GM12865 (cell line): ENCODE measurements at places on chromosomes 7 and 10.

DNA sequence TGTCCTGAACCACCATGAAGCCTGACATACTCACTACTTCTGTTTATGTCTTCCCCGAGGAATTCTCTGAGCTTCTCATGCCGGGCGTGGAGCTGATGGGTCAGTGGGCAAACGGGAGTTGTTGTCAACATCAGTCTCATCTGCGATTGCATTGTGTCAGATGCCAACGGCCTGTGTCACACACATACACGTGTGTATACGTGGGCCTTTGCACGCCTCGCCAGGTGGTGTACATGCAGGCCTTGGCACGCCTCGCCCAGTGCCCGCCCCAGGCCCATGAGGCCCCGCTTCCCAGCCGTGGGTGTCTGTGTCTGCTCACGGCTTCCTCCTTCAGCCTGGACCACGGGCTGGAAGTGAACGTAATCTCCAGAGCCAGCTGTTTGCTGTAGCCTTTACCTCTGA lies 7.5 kb upstream of the CSGALNACT2 start:
- no peak for DNase-seq

GRCh38 chr7:47581804-47582763 lies at the start of gene TNS3:
TSS of gene TNS3 (minus strand) at chr7:47582111. CDS start at chr7:47439636, 142,475 bp downstream.
- DNase-seq = no peak

DNA sequence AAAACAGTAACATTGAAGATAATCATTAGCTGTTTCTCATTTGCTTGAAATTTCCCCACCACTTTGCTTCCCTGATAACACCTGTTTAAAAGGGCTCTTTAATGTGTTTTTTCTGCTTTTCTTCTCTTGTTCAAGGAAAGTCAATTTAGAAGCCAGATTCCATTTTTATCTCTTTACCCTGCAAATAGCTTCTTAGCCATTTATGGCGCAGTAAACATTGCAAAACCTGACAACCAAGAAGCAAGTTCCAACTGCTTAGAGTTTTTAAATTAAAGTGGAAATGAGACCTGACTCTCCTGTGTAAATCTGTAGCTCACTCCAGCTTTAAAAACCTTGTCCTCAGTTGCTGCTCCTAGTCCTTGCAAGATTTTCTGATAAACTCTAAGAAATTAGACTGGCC lies 30.1 kb downstream of the SGPL1 start:
- DNase-seq = no peak

- peak; percentile 47 for DNase-seq
Measured at GRCh38 chr10:3785851-3786271, 852 bp upstream of the KLF6 start.

GRCh38 chr7:17022920-17023319 lies 141.1 kb upstream of the AGR3 start:
- no peak for DNase-seq

- no peak for DNase-seq
Measured at GRCh38 chr10:14306190-14306589, 24.5 kb downstream of the FRMD4A start.

GRCh38 chr7:66213637-66214036 lies 8.5 kb downstream of the TPST1 start:
- no peak for DNase-seq

- DNase-seq = no peak
Measured at GRCh38 chr10:118239236-118239630, 102.9 kb downstream of the FAM204A start.

GRCh38 chr10:32367793-32368453 lies 21.0 kb upstream of the EPC1 start:
- peak; percentile 82 for DNase-seq

DNA sequence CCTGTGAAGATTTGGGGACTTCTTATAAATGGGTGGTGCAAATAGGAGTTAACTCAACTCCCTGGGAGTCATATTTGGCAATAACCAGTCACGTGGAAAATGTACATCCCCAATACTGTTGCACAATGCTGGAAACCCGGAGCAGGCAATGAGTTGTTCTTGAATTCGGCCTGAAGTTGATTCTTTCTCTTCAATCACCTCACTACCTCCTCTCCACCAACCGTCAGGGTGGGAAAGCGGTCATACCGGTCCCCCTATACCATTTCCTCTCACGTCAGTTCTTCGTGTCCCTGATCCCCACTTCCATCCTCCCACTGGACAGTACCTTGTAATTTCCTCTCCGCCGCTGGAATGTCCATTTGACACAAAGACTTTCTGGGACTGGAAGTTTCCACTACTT lies 2.8 kb downstream of the GIMAP5 start:
- no peak for DNase-seq

DNA sequence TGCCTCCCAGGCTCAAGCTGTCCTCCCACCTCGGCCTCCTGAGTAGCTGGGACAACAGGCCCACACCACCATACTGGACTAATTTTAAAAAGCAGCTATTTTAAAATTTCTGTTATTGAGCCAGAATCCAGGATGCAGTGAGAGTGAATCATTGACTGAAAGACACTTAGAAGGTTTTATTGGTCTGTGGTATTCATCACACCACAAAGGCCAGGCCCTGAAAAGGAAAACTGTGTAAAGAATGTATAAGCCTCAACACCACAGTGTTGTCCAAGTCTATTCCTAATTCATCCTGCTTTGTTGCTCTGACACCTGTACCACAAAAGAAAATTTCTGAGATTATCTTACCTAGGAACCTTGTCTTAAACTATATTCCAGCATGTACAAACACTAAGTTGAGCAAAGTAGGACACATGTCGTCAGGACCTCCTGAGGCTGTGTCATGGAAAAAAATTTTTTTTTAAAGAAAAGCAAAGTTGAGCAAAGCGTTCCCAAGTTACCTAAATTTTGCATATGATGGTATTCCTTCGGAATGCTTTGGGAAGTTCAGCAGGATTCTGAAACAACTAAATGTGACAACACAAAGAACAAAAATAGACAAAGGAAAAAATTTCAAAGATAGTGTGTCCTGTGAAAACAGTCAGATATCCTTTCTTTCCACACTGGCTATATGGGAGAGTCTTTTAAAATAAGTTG lies 129.6 kb upstream of the MKLN1 start:
- DNase-seq = no peak

DNA sequence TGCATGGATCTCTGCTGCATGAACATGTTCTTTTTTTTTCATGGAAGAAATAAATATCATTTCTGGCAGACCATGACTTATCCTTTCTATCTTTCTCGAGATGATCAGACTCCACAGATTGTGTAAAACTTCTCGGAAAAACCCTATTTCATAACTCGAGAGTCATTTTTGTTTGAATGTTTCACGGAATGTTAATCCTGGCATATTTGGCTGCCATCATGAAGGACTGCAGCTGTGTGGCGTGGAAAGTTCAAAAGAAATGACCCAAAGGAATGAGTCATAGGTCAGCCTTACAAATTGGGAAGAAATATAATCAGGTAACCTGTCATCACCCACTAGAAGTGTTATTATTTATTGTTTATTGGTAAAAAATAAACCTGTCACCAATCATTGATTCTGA lies 566.8 kb downstream of the SDK1 start:
- no peak for DNase-seq

DNA sequence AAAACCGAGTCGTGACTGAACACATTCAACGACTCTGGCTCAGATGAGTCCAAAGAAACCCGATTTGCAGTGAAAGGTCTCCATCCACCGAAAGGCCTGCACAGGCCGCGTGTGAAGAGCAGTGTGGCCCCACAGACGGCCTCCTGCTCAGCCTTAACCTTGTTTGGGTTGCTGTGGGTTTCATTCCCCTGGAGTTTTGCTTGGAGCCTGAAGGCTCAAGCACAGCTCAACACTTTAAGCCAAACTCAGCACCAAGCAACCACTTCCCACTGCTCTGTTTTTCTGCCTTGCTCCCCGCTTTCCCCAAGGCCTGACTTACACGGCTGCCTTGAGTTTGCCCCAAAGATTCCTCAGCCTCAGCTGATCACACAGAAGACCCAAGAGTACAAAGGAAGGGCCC lies 398.2 kb upstream of the NFE2L3 start:
- DNase-seq = no peak

- no peak for DNase-seq
Measured at GRCh38 chr7:47544416-47544815, 37.5 kb downstream of the TNS3 start.

GRCh38 chr7:19116121-19117090 lies 1.0 kb downstream of the TWIST1 start:
- DNase-seq = peak; percentile 12

DNA sequence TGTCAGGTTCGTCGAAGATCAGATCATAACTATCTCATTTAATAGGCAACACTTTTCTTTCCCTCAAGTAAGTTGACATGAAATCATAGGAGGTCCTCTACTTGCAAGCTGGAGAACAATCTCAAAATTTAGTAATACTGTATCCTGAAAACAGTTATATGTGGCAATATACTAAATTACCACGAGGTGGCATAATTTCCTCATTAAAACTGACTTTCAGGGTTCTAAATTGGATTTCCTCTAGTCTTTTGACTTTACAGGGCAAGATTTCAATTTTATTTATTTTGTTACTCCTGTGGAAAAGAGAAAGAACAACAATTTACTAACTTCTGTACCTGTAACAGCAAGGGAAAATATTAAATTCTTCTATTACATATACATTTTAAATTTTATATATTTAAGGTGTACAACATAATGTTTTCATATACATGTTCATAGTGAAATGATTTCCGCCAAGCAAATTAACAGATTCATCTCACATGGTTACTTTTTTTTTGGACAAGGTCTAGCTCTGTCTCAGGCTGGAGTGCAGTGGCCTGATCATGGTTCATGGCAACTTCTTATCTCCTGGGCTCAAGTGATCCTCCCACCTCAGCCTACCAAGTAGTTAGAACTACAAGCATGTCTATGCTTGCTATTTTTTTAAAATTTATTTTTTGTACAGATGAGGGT lies 53.4 kb upstream of the CYP2C18 start:
- DNase-seq = peak; percentile 37

DNA sequence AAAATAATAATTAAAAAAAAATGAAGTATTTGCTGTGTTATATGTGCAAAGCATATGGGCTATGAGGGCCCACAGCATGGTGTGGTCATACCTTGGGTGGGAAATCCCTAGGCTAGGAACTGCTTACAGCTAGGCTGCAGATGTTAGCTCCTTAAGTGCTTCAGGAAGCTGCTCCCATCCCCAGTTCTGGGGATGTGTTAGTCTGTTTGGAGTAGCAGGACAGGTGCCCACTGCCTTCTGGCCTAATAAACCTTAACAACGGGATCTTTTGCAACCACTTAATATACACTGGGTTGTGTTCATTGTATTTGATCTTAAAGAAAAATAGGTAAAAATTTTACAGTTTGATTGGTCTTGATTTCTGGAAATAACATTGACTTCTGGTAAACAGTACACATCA lies 46.3 kb downstream of the HK1 start:
- no peak for DNase-seq

DNA sequence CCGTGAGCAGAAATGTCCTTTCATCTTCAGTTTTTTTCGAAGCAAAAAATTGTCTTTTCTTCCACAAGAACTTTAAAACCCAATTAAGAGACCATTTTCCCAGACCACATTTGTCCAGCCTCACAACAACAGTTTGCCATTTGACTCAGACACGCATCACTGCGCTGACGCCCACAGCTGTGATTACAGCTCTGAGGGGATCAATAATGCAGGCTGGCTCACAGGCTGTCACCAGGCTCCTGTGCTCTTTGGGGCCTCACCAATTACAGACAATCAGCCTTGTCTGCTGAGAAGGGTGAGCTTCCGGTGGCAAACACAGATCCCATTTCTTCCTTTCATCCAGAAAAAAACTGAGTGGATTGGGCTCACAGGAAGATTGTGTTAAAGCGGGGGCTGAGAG lies 33.3 kb downstream of the DDC start:
- DNase-seq = no peak

DNA sequence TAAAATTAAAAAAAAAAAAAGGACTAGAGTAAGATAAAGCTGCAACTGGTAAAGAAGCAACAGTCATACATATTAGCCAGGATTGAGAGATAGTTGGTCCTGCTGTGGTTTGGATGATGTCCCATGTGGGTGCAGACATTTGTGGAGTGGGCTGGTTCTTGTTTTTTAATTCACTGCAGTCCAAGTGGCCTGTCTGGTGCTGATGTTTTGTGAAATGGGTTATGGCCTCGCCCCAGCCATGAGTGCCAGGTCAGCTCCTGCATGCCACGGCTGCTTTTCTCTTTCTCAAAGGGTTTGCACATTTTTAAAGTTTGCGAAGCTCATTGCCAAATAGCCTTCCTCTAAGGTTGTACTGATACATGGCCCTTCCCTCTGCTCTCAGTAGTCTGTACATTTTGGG lies 14.1 kb upstream of the BTBD16 start:
- DNase-seq = no peak

GRCh38 chr7:20200971-20201370 lies 16.2 kb downstream of the MACC1 start:
- no peak for DNase-seq

- no peak for DNase-seq
Measured at GRCh38 chr7:143255564-143255963, 7.7 kb upstream of the GSTK1 start.

DNA sequence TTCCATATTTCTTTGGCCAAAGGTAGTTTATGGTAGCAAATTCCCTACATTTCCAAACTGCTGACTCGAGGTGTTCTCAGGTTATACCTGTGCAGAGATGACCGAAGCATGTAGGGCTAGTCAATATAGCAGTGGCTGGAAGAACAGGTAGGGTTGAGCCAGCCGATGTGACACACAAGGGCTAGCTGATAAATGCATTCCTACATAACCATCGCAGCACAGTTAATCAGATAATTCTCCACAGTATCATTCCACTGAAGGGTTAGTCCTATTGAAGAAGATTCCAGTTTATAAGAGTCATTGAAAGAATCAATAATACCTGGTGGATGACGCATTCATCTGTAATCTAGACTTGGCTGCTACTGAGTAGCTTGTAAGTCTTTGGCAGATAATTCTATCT lies 220.0 kb downstream of the KIF20B start:
- DNase-seq = no peak

- DNase-seq = no peak
Measured at GRCh38 chr7:148865283-148865682, 18.8 kb downstream of the EZH2 start.

DNA sequence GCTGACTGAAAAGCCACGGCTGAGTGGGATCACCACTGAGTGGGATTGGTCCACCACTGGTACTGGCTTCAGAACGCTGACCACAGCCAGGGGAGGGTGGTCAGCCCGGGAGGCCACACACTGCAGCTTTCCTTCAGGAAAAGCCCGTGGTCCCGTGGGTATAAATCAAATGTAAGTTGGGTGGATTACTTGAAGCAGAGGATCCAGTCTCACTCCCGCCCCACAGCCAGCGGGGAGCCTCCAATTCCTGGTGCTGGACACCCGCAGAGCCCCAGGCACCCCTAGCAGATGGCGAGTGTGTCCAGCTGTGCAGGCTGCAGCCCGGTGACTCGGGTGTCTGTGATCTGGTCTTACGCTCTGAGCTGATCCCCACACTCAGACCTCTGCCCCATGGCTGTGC lies 231.1 kb upstream of the ZNF32 start:
- no peak for DNase-seq

- peak; percentile 53 for DNase-seq
Measured at GRCh38 chr7:121081327-121081936, 92.9 kb downstream of the CPED1 start.

GRCh38 chr7:15707570-15707969 lies 21.1 kb upstream of the MEOX2 start:
- no peak for DNase-seq
